NCI-H510A treated with DMSO at 0.1 percent for 48 hours (cell line): ENCODE measurements at places on chromosomes 16 and 17.

DNA sequence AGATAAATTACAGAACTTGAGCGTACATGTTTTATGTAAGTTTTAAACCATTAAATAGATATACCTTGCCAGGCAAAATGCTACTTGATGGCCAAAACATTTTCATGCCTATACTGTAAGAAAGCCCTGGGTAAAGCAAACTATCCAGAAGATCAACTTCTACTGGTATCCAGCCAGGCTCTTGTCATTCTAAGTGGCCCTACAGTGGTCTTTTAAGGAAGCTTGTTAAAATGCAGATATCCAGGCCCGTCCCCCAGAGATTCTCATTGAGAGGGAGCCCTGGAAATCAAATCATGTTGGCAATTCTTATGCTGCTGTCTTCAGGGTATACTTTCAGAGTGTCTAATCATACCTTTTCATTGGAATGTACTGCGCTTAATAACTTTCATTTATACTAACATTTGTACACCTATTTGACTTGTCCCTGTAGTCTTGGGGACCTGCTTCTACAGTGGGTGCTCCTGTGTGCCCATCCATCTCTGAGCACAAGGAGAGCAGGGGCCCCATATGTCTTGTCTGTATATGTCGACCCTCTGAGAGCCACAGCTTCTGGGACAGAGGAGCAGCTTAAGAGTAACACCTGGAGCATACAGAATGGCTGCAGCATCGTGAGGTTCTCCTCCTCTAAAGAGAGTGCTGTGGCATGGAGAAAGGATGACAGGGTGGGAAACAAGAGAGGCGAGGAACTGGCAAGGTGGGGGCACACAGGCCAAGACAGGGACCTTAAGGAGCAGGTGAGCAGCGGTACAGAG lies 43.6 kb upstream of the ANKFY1 start:
- DNase-seq = no peak

- no peak for DNase-seq
These were observed 43.6 kb downstream of the RPA1 start for GRCh38 chr17:1873418-1873817.

DNA sequence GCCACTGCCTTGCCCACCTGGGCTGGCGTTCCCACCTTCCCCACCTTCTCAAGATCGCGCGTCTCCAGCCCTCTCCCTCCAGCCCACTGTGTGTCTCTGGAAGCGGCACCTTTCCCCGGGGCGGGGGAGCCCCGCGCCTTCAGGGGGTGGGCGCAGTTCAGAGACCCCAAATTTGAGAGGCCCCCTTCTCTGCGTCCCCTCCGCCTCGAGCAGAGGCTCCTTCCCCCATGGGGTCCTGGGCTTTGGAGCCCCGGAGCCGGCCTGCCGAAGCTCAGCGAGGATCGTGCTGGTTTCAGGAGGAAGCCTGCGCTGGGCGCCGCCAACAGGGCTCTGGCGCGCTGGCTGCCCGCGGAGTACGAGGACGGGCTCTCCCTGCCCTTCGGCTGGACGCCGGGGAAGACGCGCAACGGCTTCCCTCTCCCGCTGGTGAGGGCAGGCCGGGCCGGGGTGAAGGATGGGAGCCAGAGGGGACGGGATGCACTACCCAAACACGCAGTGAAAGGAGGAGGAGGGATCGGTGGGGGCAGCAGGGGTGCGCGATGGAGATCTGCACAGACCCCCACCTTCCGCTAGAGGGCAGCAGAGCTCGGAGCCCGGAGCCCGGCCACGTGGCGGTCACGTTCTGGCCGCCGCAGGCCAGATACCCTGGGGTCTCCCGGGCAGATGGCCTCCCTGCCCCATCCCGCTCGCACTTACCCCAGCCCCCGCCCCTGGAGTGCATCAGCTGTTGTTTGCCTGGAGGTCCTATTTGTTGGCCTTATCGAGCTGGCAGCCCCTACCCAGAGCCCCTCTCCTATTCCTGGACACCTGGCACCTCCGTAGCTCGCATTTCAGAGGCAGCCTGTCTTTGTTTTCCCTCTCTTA lies 11.1 kb downstream of the LPO start:
- peak; percentile 74 for DNase-seq

- DNase-seq = no peak
These were observed 186.4 kb upstream of the CDH13 start for GRCh38 chr16:82440336-82440735.

GRCh38 chr16:53775821-53776431 lies 72.0 kb downstream of the FTO start:
- peak; percentile 34 for DNase-seq

- no peak for DNase-seq
These were observed 84.7 kb downstream of the PRKCB start for GRCh38 chr16:23920446-23920845.

DNA sequence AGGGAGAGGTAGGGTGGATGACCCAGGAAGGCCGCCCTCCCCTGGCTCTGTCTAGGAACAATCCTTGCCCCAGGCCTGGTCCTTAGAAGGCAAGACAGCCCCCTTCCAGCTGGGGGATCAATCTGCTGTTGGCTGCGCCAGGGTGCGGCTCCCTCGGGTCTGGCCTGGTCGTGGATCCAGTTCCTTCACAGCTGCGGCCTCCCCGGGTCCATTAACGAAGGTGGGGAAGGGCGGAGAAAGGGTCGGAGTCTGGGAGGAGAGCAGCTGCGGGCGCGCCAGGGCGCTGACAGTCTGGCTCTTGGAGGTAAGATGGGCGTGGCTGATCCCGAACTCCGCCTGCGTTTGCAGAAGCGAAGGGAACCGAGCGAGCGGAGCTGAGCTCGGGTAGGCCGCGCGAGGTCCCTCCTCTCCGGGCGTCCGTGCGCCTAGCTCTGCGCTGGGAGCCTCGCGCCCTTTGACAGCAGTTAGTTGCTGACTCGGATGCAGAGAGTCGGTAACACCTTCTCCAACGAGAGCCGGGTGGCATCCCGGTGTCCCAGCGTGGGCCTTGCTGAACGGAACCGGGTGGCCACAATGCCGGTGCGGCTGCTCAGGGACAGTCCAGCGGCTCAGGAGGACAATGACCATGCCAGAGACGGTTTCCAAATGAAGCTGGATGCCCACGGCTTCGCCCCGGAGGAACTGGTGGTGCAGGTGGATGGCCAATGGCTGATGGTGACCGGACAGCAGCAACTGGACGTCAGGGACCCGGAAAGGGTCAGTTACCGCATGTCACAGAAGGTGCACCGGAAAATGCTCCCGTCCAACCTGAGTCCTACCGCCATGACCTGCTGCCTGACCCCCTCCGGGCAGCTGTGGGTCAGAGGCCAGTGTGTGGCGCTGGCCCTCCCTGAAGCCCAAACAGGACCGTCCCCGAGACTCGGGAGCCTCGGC lies at the start of gene HSPB9:
HSPB9 (plus strand) TSS at position 434 of the 933 bp plus-strand sequence; CDS start at position 481, 47 bp downstream.
- peak; percentile 80 for DNase-seq

DNA sequence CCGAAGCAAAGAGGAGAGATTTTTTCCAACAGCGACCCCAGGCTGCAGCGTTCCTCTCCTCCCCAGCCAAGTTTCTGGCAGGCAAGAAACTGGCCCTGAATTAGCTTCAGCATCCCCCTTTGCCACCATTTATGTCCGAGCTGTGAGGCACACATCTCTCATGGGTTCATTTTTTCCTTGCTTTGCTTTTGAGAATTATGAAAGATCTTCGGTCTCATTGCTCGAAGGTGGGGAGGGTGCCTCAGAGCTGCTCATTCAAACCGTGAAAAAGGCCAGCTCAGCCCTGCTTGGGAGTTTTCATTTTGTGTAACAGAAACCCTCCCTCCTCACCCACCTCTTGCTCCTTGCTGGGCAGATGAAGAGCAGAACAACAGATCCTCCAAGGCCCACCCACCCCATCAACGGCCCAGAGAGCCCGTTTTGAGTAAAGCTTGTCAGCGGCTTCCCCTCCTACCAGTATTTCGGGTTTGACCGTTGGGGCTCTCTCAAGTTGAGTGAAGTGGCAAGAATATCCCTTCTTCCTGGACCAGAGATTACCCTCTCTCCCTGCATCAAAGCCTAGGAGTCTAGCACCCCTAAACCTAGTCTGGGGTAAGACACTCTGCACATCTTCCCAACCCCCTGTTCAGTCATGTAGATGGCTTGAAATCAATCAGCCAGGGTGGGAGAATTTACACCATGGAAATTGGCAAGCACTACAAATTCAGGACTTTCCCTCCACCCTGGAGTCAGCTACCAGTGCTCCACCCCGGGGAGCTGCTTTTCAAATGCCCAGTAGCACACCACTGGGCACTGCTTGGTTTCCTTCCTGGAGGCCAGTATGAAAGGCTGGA lies 1.8 kb downstream of the CCR7 start:
- no peak for DNase-seq

GRCh38 chr16:86272744-86273143 lies 237.6 kb upstream of the FOXF1 start:
- DNase-seq = no peak

GRCh38 chr16:87764600-87765472 lies 950 bp downstream of the KLHDC4 start:
- DNase-seq = no peak

DNA sequence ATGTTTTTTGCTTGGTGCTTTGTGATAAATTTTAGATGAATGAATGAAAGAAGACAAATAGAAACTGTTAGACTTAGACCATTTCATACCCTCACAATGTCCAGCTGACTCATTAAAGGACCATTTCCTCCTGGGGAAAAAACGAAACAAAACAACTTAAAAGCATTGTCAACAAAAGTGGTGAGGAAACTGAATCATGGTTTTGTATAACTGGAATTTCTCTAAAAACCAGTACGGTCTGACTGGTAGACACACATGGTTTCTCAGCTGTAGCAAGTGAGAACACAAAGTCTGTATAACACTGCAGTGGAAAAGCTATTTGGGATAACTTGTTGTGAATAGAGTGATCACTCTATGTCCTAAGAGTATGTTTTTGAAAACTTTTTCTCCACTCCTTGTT lies 5.3 kb upstream of the DDX52 start:
- DNase-seq = no peak

- DNase-seq = no peak
These were observed 47.5 kb downstream of the STAT3 start for GRCh38 chr17:42340691-42341127.
